ENCODE measurements at places on chromosomes 6 and 20. TPM values are rescaled to one million over a fixed set of nuclear protein-coding genes. Genes with fewer than 3 reads are reported as not detected.

SLC26A8 gene
- total RNA-seq, result not detected

DYNLT2 gene
- total RNA-seq, result 3.0 TPM

- peaks cover 71% of the 10 kb centered on the region for H3K27me3 ChIP-seq
- H3K27ac ChIP-seq, result no peak overlapping the region
- H3K4me1 ChIP-seq, result peaks cover 13% of the 10 kb centered on the region
- H3K36me3 ChIP-seq, result peaks cover 2% of the 10 kb centered on the region
- no peak overlapping the region for H3K4me3 ChIP-seq
- no peak for DNase-seq
Observed at GRCh38 chr20:58841539-58842264, 9.0 kb downstream of the GNAS-AS1 start.

GRCh38 chr6:167347226-167347625 is 22.3 kb downstream of the TTLL2 start:
- peaks cover 9% of the 10 kb centered on the region for H3K4me1 ChIP-seq
- no peaks in the 10 kb centered on the region for H3K36me3 ChIP-seq
- peak; percentile 21 for DNase-seq
- H3K27me3 ChIP-seq, result peaks cover 48% of the 10 kb centered on the region
- H3K4me3 ChIP-seq, result no peak overlapping the region

DNA sequence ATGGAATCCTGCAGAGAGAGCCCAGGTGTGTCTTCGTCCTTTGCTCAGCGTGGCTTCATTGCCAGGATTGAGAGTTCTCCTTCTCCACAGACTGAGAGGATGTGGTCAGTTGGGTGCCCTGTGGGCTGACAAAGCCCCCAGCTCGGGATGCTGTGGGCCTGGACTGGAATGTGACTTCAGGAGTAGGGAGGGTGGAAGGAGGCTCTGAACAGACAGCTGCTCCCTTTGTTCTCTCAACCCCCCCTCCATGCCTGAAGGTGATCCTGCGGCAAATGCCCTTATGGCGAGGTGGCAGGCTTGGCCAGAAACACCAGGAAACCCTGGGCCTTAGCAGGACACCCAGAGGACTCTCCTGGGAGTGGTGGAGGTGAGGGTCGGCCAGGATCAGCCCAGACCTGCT is 1.8 kb upstream of the CST5 start:
- H3K27me3 ChIP-seq, result no peaks in the 10 kb centered on the region
- H3K4me1 ChIP-seq, result no peaks in the 10 kb centered on the region
- H3K36me3 ChIP-seq, result no peaks in the 10 kb centered on the region
- no peak overlapping the region for H3K27ac ChIP-seq
- no peak for DNase-seq

DNA sequence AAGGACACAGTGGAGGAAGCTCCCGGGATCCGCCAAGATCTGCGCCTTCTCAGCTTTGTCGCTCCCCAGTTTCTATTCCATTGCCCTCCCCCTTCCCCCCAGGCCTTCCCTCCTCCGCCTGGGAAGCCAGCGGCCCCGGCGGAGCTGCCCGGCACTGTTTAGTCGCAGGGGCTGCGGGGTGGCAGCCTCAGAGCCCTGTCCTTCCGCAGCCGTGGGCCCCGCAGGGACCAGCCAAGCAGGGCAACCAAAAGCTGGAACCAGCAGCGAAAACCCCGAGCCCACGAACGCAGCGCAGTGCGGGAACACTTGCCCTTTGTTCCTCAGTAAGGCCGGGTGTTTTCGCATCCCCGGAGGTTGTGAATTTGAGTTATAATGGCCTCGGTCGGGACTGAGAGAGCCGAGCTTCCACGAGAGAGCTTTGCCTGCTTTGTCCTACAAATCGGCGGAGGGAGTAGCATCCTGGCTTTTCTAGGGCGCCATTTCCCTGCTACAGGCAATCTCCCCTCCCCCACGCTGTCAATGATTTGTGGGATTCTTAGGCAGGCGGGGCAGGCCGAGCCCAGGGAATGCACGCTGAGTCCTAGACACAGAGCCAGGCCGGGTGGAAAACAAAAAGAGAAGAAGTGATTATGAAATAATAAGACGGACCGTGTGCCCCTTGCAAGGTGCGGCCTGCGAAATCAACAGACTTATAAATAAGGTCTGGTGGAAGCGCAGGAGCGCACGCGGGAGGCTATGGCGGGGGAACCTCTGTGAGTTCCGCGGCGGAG is 4.0 kb upstream of the TUBB2B start:
- DNase-seq, result no peak
- H3K4me3 ChIP-seq, result peak overlapping the region; percentile 92
- no peaks in the 10 kb centered on the region for H3K36me3 ChIP-seq
- peaks cover 46% of the 10 kb centered on the region for H3K4me1 ChIP-seq
- H3K27me3 ChIP-seq, result peaks cover 6% of the 10 kb centered on the region

DNA sequence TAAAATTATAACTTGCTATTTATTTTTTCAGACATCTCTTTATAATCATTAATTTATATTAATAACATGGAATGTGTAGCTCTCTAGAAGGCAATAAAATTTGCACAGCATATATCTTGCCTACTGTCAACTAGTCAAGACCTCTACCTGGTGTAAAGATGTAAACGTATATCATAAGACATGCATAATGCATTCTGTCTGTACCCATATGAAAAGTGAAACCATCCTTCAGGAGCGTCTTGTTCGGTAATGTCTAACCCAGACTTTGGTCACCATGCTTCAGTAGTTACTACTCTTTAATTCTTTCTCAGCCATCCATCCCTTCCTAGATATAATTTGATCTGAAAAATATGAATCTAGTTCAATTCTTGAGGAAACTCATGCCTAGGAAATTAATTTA is 21.0 kb downstream of the CEP43 start:
- no peak overlapping the region for H3K4me3 ChIP-seq
- H3K27ac ChIP-seq, result no peak overlapping the region
- H3K36me3 ChIP-seq, result peaks cover 5% of the 10 kb centered on the region
- no peak for DNase-seq
- no peaks in the 10 kb centered on the region for H3K27me3 ChIP-seq
- no peaks in the 10 kb centered on the region for H3K4me1 ChIP-seq

PSMB8 gene
- 66.1 TPM for total RNA-seq

DNA sequence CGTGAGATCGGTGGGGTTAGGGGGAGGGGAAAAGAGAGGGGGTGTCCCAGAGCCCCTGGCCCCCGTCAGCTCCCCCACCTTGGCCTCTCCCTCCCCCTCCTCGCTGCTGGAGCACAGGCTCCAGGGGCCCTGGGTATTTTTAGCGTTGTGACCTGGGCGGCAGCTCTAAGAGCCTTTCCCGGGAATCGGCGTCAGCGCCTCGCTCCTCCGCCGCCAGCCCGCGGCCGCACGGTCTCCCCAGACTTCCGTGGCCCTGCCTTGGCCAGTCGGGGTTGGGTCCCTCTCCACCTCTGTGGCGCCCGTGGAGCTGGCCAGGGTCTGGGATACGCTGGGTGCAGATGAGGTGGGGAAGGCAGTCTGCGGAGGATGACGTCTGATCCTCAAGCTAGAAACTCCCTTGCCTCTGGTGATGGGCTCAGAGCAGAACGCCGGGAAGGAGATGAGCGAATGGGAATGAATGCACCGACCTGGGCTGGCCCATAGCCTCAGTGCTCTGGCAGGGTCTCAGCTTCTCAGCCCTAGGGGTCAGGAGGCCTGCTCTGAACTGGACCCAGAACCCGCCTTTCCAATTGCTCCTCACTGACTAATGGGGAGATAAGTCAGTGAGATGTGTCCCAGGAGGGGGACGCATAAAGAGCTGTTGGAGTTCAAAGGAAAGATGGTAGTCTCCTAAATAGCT is 883 bp upstream of the DBNDD2 start:
- H3K27ac ChIP-seq, result peak overlapping the region; percentile 88
- no peak for DNase-seq
- peaks cover 20% of the 10 kb centered on the region for H3K36me3 ChIP-seq
- H3K4me1 ChIP-seq, result peaks cover 14% of the 10 kb centered on the region

DNA sequence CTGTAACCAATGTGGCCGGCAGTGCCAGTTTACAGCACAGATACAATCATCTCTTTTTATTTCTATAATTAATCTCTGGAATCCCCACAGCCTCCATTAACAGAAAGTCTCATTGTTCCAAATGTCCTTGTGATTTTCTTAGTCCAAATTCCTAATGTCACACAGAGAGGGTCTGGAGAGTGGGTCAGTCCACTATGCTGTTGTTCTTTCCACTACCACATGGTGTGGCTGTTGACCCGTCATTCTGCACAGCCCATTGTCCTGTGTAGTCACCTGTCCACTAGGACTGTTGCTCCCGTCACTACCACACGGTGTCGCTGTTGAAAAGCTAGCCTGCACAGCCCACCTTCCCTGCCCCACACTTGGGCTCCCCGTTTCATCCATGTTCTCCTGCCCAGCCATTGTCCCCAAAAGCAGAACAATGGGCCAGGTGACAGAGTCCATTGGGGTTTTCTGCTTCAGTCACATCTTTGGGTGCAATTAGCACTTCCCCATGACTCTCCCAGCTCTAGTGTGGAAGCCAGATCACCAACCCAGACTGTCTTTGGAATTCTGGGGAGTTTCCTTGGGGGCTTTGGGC is 8.6 kb upstream of the LBP start:
- H3K27ac ChIP-seq, result no peak overlapping the region
- no peaks in the 10 kb centered on the region for H3K4me1 ChIP-seq
- DNase-seq, result no peak
- H3K36me3 ChIP-seq, result no peaks in the 10 kb centered on the region

GRCh38 chr6:147135211-147135681 is 69.0 kb upstream of the STXBP5 start:
- DNase-seq, result no peak
- H3K4me3 ChIP-seq, result no peak overlapping the region
- H3K4me1 ChIP-seq, result no peaks in the 10 kb centered on the region
- no peaks in the 10 kb centered on the region for H3K27me3 ChIP-seq
- no peak overlapping the region for H3K27ac ChIP-seq

GRCh38 chr20:59559863-59560262 is 44.5 kb upstream of the PHACTR3 start:
- no peak for DNase-seq
- no peak overlapping the region for H3K4me3 ChIP-seq
- H3K36me3 ChIP-seq, result no peaks in the 10 kb centered on the region
- H3K27ac ChIP-seq, result no peak overlapping the region
- no peaks in the 10 kb centered on the region for H3K4me1 ChIP-seq

SLCO4A1 gene
- total RNA-seq, result 1.5 TPM

- DNase-seq, result no peak
- H3K4me1 ChIP-seq, result peaks cover 13% of the 10 kb centered on the region
- H3K27ac ChIP-seq, result no peak overlapping the region
- H3K36me3 ChIP-seq, result peaks cover 75% of the 10 kb centered on the region
- no peak overlapping the region for H3K4me3 ChIP-seq
Observed at GRCh38 chr6:3011592-3011991, 11.9 kb downstream of the NQO2 start.

- H3K4me3 ChIP-seq, result no peak overlapping the region
- H3K36me3 ChIP-seq, result peaks cover 10% of the 10 kb centered on the region
- H3K27ac ChIP-seq, result no peak overlapping the region
- no peaks in the 10 kb centered on the region for H3K27me3 ChIP-seq
Observed at GRCh38 chr6:100719883-100720682, 161.0 kb downstream of the ASCC3 start.

- H3K27ac ChIP-seq, result peak overlapping the region; percentile 23
- H3K36me3 ChIP-seq, result no peaks in the 10 kb centered on the region
- H3K4me3 ChIP-seq, result peak overlapping the region; percentile 2
- peak; percentile 78 for DNase-seq
- H3K27me3 ChIP-seq, result no peaks in the 10 kb centered on the region
Observed at GRCh38 chr6:166032366-166033200, 135.1 kb downstream of the TBXT start.

TRPC4AP gene
- total RNA-seq, result 83.0 TPM

DNA sequence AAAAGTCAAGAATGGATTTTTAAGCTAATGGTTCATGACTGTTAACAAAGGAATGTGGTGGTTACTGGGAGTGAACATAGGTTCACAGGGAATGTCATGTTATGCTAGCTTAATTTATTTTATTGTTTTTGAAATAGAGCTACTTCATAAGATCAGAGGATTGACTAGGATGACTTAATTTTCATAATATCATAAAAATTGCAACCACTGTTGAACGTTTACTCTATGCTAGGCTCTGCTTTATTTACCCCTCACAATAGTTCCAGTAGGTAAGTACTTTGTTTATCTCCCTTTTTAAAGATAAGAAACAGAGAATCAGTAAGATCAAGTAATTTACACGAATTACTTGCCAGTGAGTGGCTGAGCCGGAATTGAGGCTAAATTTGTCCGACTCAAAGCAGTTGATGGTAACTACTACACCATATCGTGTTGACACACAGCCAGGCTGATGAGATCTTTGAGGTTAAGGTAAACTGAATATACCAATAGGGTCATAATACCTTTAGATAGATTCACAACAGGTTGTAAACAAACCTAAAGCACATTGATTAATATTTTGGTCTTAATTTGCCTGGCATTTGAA is 194.6 kb upstream of the CITED2 start:
- H3K27me3 ChIP-seq, result no peaks in the 10 kb centered on the region
- peaks cover 60% of the 10 kb centered on the region for H3K4me1 ChIP-seq
- H3K4me3 ChIP-seq, result no peak overlapping the region
- peaks cover 3% of the 10 kb centered on the region for H3K36me3 ChIP-seq
- DNase-seq, result no peak

COL9A3 gene
- total RNA-seq, result 1.7 TPM

HSPA1L gene
- 1.1 TPM for total RNA-seq

GRCh38 chr20:16947479-16947878 is 199.3 kb downstream of the OTOR start:
- DNase-seq, result no peak
- peaks cover 4% of the 10 kb centered on the region for H3K4me1 ChIP-seq
- no peak overlapping the region for H3K4me3 ChIP-seq

CCDC170 gene
- total RNA-seq, result 0.84 TPM
